ENCODE measurements at places on chromosomes 4 and X. TPM values are rescaled to one million over a fixed set of nuclear protein-coding genes. Genes with fewer than 3 reads are reported as not detected.

WDR17 gene
- 0.04 TPM for total RNA-seq

DUX4 gene
- total RNA-seq = not detected

PNCK gene
- total RNA-seq = 0.38 TPM

- no peaks in the 10 kb centered on the region for H3K4me1 ChIP-seq
- H3K27me3 ChIP-seq = no peaks in the 10 kb centered on the region
- H3K27ac ChIP-seq = no peak overlapping the region
- no peaks in the 10 kb centered on the region for H3K36me3 ChIP-seq
Observed at GRCh38 chr4:63296773-63297172, 1112.5 kb downstream of the TECRL start.

- no peak for DNase-seq
- H3K36me3 ChIP-seq = no peaks in the 10 kb centered on the region
- H3K4me1 ChIP-seq = no peaks in the 10 kb centered on the region
- peaks cover 8% of the 10 kb centered on the region for H3K27me3 ChIP-seq
- no peak overlapping the region for H3K27ac ChIP-seq
Observed at GRCh38 chr4:48243887-48244286, 25.8 kb downstream of the TEC start.

All from HFFc6 (cell line).